ENCODE measurements at places on chromosomes 5 and 9.

GRCh38 chr5:81145329-81145935 lies 87.7 kb upstream of the CKMT2 start:
- DNase-seq = no peak

- no peak for DNase-seq
Measured at GRCh38 chr5:142661143-142661542, 24.7 kb downstream of the FGF1 start.

DNA sequence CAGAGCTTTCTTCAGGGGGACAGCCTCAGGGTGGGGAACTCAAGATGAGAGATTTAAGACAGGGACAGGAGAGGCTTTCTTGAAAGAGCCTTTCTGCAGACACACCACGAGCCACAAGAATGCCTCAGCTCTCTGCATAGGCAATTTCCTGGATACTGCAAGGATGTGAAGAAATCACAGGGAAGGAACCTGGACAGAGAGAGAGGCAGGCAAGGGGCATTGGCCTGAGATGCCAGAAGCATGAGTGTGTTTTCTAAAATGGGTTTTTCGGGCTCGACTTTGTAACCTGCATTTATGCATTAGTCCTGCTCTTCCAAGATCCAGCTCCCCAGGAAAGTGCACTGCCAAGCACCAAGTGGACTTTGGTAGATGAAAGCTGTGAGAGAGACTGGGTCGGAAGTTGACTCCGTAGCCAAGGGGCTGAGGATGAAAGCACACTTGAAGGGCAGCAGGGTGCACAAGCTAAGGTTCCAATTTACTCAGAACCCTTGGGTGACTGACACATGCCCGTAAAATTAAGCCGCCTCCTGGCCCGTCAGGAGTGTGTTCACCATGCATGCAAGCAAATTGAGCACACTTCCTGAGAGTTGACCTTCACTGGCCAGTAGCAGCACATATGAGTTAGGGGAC lies 90.9 kb downstream of the CFAP90 start:
- DNase-seq = no peak

GRCh38 chr5:150511578-150512367 lies 3.8 kb downstream of the NDST1 start:
- no peak for DNase-seq

GRCh38 chr5:115496936-115497576 lies 47.5 kb downstream of the FEM1C start:
- no peak for DNase-seq

DNA sequence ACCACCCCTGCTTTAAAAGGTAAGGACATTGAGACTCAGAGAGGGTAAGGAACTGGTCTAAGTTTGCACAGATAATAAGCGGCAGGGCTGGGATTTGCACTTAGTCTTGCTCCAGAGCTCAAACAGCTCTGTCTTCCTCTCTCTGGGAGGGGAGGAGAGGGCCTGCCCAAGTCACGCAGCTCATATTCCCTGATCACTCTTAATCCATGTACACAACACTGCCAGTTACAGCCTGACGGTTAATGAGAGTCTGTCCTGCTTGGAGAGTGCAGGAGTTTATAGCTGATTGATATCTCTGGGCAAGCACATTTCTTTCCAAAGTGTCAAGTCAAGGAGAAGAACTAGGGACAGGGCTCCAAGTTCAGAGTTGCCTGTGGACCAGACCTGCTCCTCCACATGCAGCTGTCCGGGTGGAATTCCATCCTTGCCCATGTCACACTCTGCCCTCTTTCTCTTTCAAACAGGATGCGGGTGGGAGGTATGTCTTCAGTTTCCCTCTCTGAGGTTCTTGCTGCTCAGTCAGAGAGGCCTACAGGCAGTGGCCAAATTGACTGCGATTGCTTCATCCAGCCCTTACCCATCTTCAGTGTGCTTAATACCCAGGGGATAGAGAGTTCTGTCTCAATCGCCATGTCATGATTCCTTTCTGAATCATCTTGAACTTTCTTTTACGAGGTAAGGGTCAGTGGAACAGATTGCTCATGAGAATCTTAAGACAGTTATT lies 54.5 kb downstream of the GALNT12 start:
- no peak for DNase-seq

DNA sequence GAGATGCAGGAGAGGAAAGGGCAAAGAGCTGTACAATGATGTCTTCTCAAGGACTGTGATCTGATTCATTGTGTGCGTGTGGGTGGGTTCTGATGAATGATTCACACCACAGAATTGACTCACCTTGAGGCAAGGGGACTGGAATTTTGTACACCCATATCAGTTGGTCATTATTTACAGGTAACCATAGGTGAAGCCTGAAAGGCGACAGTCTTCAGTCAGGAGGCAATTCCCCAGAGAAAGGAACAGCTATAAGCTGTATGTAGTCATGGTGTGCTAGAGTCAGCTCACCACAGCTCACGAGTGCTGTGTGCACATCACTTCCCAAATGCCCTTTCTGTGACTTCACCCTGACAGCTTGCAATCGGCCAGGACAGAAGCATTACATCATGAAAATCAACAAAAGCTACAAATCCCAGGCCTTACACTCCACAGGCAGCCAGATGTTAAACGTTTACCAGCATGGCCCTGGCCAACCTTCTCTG lies 87.6 kb upstream of the RPS23 start:
- DNase-seq = no peak

- no peak for DNase-seq
Measured at GRCh38 chr9:129094387-129095169, 13.7 kb downstream of the DOLPP1 start.

DNA sequence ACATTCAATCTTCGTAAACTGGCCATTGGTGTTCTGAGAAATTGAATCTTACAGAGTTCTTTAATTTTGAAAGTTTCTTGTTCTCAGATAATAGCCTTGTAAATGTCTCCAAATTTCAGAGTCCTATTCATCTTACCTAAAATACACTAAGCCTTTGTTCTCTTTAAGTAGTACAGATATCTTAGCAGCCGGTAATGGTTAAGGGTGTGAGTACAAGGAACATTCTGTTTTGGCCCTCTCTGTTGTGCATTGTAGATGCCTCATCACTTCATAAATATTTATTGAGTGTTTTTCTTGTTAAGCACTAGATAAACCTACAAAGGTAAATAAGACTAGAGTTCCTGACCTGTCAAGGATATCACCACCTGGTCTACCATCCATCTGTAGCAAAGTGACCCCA lies 35.2 kb downstream of the ZCCHC7 start:
- DNase-seq = no peak

DNA sequence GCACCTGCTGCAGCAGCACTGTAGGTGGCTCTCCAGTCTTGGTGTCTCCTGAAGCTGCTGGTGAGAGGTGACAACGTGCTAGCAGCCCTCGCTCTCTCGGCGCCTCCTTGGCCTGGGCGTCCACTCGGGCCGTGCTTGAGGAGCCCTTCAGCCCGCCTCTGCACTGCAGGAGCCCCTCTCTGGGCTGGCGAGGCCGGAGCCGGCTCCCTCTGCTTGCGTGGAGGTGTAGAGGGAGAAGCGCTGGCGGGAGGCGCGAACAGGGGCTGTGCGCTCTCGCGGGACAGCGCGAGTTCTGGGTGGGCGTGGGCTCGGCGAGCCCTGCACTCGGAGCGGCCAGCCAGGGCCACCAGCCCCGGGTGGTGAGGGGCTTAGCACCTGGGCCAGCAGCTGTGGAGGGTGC lies 62.2 kb upstream of the CNOT6 start:
- no peak for DNase-seq

DNA sequence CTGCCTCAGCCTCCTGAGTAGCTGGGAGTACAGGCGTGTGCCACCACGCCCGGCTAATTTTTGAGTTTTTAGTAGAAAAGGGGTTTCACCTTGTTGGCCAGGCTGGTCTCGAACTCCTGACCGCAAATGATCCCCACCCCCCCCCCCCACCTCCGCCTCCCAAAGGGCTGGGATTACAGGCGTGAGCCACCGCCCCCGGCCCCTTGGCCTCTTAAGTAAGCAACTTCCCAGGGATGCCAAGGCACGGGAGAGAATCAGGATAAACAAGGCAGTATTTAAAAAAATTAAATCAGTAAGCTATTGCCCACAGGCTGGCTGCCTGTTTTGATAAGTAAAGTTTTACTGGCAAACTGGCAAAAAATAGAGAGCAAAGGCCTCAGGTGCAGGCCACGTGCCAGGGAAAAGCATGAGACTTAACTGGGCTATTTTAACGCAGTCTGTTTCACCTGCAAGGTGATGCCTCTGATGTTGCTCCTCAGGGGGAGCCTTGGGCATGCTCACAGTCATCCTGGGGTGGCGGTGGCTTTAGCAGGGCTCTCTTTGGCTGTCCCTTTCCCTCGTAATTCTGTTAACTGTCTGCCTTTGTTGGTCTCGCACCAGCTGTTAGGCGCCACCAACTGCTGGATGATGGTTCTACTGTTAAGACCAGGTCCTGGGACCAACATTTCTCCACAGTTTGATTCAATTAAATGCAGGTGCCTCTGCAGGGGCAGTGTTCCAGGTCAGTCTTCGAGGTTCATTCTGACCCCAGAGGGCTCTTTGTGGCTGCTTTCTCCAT lies 19.4 kb upstream of the RNF130 start:
- DNase-seq = no peak

- DNase-seq = no peak
Measured at GRCh38 chr5:159547466-159548195, 217.3 kb upstream of the IL12B start.

GRCh38 chr5:138706655-138707480 lies 46.4 kb upstream of the CTNNA1 start:
- no peak for DNase-seq

DNA sequence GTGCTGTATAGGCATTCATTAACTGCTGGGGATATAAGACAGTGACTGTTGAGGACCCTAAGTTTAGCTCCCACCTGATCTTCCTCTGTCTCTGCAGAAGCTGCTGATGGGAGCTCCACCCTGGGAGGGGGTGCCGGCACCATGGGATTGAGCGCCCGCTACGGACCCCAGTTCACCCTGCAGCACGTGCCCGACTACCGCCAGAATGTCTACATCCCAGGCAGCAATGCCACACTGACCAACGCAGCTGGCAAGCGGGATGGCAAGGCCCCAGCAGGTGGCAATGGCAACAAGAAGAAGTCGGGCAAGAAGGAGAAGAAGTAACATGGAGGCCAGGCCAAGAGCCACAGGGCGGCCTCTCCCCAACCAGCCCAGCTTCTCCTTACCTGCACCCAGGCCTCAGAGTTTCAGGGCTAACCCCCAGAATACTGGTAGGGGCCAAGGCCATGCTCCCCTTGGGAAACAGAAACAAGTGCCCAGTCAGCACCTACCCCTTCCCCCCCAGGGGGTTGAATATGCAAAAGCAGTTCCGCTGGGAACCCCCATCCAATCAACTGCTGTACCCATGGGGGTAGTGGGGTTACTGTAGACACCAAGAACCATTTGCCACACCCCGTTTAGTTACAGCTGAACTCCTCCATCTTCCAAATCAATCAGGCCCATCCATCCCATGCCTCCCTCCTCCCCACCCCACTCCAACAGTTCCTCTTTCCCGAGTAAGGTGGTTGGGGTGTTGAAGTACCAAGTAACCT lies 22.1 kb downstream of the PCDHGC5 start:
- no peak for DNase-seq

- DNase-seq = no peak
Measured at GRCh38 chr5:154486427-154486866, 8.4 kb upstream of the HAND1 start.

DNA sequence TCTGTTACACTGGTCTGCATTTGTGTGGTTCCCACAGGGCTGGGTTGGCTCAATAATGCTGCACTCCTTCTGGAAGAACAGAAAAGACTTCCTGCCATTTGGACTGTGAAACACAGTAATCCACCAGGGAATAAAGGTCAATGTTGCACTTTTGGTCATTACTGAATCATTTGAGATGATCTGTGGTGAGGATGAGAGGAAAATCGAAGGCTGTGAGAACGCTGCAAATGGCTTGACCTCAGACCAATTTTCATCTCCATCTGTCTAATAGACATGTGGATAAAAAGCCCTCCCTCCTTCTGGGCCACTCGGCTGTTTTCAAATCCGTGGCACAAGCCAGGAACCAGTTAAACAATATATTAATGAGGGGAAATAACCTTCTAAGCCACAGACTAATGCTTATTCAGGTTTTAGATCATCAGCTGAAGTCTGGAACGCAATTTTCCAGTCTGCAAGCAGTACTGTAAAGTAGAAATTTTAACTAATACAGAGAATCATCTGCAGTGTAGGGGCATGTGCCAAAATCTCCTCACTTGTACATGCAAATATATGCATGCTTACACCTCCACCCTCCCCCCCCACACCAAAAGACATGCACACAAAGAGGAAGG lies 20.2 kb downstream of the TLE1 start:
- no peak for DNase-seq

- DNase-seq = no peak
Measured at GRCh38 chr9:37806271-37806670, 5.7 kb downstream of the DCAF10 start.

DNA sequence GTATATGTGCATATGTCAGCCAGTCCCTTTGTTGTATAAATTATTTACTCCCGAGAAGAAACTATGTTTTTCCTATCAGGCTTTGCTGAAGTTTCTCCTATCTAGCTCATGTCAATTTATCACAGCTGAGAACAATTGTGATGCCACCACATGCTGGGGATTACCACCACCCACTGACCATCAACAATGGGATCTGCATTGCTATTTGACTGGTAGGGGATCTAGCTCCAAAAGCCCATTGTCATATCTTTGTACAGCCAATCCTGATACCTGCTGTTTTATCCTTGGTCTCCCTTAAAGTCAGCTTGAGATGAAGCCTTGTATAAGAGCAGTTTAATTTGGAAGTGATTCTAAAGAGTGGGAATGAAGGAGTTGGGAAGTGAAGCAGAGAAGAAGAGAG lies 53.9 kb upstream of the KCNN2 start:
- no peak for DNase-seq

GRCh38 chr9:13143281-13143680 lies 136.2 kb downstream of the MPDZ start:
- no peak for DNase-seq

- no peak for DNase-seq
Measured at GRCh38 chr5:35436400-35437057, 181.1 kb upstream of the SPEF2 start.

DNA sequence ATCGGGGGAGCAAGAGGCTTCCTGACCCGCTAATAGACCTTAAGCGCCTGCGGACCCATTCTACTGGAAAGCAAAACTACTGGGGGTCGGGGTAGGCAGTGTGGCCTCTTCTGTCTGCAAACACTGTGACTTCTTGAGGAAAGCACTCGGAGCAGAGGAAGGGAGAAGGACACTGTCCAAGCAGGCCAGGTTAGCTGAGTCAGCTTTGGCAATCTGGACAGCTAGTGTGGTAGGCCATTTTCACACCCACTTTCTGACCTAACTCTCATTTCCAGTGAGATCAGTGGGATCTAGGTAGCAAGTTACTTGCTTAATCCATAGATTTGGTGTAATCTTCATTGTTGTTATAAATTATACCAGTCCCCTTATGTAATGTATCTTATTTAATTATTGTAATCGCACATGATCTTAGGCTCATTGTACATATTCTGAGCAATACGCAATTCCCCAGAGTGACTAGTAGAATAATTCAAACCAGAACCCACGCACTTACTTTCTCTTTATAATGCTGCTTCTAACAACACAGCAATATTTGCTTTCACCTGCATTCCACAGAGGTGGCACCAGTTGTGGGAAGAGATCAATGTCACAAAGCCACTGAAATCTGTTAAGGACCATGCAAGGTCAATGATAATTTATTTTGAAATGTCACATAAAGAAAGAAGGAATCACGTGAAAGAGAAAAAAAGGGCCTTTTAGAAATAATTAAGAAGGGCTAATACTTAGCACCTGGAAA lies 82.9 kb downstream of the NREP start:
- no peak for DNase-seq

Measured in stimulated activated CD8-positive, alpha-beta memory T cell treated with anti-CD3 and anti-CD28 coated beads, Interleukin-2, amount 100 ng/mL, for 1 hour (primary cell).